ENCODE measurements at places on chromosomes 2 and 18.

- no peak for DNase-seq
Measured at GRCh38 chr2:67046591-67046990, 350.5 kb upstream of the ETAA1 start.

DNA sequence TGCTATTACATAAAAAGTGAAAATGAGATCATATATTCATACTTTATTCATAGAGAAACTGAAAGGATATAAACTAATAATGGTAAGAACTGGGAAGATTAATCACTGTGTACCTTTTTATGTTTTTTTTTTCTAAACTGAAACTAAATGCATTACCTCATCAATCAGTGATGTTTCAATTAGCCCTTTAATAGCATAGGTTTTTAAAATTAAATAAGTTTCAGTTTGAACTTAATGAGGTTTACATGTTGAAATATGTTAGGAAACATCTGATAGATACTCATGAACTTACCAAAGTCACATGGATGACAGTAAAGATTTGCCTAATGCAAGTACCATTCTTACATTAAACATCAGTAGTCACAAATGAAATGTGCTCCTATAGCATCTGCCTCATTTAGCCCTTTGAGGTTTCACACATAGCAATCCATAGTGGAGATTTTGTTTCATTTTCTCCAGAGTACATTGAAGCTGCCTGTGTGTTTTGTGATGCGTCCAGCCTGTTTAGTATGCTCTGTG, 8.9 kb downstream of the MAPRE2 start:
- DNase-seq, result no peak

DNA sequence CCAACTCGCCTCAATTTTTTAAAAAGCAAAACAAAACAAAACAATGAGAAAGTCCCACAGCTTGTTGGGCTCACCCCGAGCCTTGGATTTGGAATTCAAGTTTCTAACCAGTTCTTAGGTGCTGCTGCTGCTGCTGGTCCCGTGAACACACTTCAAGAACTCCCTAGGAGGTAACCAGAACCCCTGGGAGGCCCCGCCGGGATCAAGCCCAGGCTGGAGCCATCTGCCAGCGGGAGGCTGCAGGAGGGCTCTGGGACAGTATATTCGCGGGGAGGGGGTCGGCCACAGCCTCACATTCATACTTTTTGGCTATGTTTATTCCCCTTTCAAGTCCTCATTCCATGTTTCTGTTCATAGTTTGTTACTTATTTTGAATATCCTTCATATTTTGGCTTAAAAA, 223.4 kb downstream of the TFCP2L1 start:
- DNase-seq, result no peak

GRCh38 chr2:139685090-139685983, 905.1 kb upstream of the NXPH2 start:
- DNase-seq, result no peak

- no peak for DNase-seq
Measured at GRCh38 chr2:98457045-98457696, 12.5 kb downstream of the INPP4A start.
